ENCODE measurements at places on chromosomes 4 and X.
A peak's percentile ranks its signal among the peaks of the same experiment; 100 is the strongest.

- DNase-seq: peak; percentile 39
Measured at GRCh38 chrX:15745179-15745578, 7.1 kb downstream of the CA5B start.

DNA sequence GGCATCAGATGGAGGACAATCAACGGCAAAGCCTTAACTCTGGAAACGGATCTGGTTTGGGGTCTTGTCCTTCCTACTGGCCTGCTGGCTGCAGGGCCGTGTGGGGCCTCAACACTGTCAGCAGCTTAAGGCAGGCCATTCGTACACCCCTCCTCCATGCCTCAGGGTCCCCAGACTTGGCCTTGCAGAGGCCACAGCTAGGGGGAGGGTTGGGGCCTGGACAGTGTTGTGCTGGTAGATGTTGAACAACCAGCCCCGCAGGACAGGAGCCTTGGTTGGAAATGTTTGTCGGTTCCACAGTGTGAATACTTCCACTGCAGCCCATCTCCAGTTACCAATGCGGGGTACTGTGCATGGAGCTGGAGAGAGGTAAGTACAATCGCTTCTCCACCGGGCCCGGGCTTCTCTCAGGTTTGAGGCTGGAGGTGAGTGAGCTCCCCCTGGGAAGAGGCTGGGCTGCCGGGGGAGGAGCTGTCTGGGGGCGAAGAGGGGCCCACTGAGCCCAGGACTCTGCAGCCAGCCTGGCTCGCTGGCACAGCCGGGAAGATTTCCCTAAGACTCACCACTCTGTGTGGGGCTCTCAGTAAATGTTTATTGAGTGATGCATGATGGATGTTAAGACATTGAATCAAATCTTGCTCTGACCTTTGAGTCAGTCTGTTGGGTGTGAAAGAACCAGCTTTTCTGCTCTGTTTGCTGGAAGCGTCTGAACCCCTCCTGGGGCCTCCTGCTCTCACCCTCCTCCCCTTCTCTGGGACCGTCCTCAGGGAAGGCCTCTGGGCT lies 19.7 kb upstream of the GPR78 start:
- DNase-seq: no peak

- no peak for DNase-seq
Measured at GRCh38 chrX:136674270-136674985, 26.5 kb downstream of the CD40LG start.

GRCh38 chr4:76767983-76768382 lies 130.0 kb downstream of the SOWAHB start:
- DNase-seq: no peak

GRCh38 chr4:99811850-99812249 lies 4.8 kb upstream of the DAPP1 start:
- peak; percentile 81 for DNase-seq

- DNase-seq: no peak
Measured at GRCh38 chrX:66654411-66654810, 15.5 kb upstream of the EDA2R start.

GRCh38 chrX:109902665-109903064 lies 100.2 kb upstream of the TMEM164 start:
- no peak for DNase-seq

DNA sequence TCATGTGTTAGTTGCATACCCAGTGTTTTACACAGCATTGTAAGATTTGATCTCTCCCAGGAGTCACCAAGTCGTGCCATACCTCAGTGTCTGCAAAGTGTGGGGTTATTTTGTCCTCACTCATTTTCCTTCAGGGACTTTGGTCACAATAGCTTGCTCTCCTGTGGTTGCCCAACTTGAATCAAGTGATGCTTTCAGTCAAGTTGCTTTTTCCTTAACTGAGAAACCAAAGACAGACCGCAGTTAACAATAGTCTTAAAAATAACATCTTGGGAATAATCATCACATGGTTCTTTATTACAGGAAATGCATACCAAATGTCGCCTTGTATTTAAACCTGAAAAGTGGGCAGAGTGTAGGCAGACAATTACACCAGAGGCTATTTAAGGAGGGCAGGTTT lies 44.5 kb upstream of the NDP start:
- no peak for DNase-seq

DNA sequence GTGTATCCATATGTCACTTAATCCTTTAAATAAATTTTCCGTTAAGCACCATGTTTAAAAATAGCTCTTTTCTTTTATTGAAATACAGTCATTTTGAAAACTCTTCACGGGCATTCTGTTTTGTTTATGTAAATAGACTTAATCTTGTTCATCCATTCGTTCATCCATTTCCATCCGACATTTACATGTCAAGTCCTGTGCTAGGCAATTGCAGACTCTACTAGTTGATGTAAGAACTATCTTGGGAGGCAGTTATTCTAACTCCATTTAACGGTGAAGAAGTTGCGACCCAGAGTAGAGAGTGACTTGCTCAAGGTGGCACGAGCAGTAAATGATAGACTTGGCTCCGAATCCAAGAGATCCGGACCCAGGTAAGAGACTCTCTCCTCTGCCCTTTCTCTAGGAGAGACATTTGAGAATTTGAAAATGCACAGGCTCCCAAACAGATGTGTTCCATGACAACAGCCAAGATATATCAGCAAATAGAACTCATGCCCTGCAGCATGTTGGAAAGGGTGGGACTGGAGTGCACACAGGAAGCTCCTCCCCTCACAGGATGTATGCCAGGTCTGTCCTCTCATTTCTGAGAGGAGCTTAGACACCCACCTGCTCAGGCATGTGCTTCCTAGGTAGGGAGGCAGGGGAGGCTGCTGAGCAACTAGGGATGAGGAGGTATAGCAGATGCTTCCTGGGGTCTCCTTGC lies 64.5 kb downstream of the DRD5 start:
- DNase-seq: no peak

DNA sequence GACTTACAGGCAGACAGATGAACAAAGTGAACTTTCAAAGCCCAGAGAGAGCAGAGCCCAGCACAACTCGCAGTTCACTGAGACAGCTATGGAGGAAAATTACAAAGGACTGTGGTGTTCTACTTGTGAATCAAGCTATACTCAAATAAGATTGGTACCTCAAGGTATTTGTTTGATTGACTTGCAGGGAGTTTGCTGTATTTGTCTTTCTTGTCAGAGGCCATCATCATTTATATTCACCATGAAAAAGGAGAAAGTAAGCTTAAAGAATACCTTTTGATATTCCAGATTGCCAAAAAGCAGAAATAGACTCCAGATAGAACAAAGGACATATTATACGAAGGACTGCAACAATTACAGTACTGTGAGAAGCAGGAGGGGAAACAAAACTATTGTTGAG lies 1047.9 kb downstream of the RPA4 start:
- DNase-seq: no peak

DNA sequence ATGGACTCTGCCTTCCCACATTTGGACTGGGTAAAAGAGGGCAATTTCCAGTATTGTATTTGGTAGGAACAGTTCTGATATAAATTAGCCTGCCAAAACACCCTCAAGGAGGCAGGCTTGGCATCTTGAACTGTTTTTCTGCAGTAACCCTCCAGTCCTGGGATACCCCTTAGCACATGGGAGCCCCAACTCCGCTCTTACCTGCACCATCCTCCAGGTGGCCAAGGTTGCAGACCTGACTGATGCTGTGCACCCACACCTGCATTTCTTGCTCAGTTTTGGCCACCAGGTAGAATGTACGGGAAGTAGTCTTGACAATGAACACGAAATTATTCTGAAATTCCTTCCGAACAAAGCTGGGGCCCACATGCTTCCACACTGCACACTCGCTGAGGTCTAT lies 35.1 kb downstream of the GAB3 start:
- DNase-seq: no peak

GRCh38 chrX:133939655-133940302 lies 45.6 kb downstream of the GPC3 start:
- no peak for DNase-seq

DNA sequence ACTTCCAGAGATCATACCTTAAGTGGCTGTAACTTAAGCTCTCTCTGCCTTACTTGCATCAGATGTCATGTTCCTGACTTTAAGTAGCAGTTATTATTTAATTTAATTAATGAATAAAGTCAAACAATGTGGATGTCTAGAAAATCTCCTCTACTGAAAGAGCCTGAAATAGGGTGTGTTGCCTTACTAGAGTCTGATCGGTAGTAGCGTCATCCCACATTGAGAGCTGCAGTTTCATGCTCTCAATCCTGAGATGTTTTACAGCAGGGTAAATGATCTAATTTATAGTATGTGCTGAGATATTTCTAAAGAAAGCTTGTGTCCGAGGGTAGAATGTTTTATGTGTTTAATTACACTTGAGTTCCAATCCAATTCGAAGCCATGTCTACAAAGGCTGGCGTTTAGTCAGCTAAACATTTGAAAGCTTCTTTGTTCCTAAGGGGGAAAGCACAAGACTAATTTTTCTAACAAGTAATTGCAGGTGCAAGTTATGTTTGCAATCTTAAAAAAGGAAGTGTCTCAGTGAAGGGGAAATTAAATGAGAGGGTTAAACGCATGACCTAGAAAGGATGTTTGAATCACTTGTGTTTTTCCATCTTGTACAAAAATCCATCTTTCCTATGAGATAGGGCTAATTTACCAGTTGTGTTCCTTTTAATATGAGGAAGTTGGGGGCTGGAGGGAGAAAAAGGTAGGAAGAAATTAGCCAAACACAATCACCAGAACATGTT lies 391.0 kb upstream of the MAGEB2 start:
- DNase-seq: no peak

GRCh38 chrX:147811803-147812202 lies 99.9 kb upstream of the FMR1 start:
- no peak for DNase-seq
